ENCODE measurements at places on chromosomes 11 and 22.

GRCh38 chr11:107271425-107271824 lies 186.2 kb downstream of the CWF19L2 start:
- no peak for DNase-seq

DNA sequence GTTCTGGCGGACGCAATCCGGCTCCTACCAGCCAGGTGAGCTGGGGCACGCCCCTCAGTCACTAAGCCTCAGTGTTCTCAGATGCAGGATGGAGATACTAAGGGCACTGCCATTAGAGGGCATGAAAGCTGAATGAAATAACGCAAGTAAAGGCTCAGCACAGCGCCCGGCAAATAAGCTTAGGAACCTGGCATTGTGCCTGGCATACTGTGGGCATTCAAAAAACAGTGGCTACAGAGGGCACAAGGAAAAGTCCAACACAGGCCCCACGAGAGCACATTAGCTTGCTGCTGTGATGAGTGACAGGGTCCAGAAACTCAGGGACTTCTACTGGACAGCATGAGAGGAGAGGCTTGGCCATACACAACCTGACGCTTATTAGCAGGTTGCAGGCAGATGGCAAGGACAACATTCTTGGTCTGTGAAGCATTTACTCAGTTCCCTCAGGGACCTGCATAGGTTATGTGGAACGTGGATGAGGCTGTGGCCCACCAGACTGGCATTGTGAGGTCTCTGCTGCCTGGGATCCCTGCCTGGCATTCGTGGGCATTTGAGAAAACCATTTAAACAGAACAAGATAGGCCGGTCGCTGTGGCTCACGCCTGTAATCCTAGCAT lies 12.2 kb downstream of the TXN2 start:
- DNase-seq: peak; percentile 80

DNA sequence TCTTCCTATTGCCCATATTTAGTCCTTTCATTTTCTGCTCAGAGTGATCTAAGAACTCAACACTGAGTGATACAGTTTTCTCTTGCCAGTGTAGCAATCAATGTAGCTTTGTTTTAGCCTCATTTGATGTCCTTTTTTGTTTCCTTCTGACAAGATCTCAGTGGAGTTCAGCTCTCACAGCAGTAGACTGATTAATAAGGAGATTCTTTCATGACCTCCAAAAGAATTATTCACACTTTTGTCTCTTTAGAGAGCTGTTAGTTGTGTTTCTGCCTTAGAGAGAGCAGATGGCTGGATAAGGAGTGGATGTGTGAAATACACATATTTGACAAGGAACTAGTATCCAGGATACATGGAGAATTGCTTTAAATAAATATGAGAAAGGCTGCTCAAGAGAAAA lies 6.6 kb upstream of the TMEM225 start:
- DNase-seq: no peak

DNA sequence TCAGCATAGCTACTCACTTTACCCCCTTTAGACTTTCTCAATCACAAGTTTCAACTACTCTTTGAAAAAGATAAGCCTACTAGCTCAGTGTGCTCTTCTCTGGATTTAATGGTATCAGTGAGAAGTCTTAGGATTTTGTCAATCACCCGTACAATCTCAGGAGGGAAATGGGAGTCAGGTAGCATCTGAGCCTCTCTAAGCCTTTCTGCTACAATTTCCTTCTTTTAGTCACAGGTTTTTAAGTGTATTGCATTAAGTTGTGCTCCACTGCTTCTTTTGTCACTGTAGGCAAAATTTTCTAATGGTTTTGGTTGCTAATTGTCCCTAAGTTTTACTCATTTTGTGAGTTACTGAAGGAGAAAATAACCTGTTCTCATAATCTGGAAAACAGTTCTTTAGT lies 758.5 kb upstream of the CCDC90B start:
- no peak for DNase-seq

- DNase-seq: no peak
Measured at GRCh38 chr22:39773976-39774539, 119.5 kb downstream of the ENTHD1 start.

- DNase-seq: peak; percentile 61
Measured at GRCh38 chr11:2533587-2534133, 88.9 kb downstream of the KCNQ1 start.

GRCh38 chr11:75524665-75525432 lies 892 bp downstream of the GDPD5 start:
- no peak for DNase-seq

- no peak for DNase-seq
Measured at GRCh38 chr11:58958500-58958899, 19.2 kb downstream of the GLYATL1 start.

GRCh38 chr11:124233376-124233775 lies 7.5 kb upstream of the OR8G1 start:
- DNase-seq: no peak

- no peak for DNase-seq
Measured at GRCh38 chr11:63557570-63557969, 5.6 kb downstream of the PLAAT2 start.

DNA sequence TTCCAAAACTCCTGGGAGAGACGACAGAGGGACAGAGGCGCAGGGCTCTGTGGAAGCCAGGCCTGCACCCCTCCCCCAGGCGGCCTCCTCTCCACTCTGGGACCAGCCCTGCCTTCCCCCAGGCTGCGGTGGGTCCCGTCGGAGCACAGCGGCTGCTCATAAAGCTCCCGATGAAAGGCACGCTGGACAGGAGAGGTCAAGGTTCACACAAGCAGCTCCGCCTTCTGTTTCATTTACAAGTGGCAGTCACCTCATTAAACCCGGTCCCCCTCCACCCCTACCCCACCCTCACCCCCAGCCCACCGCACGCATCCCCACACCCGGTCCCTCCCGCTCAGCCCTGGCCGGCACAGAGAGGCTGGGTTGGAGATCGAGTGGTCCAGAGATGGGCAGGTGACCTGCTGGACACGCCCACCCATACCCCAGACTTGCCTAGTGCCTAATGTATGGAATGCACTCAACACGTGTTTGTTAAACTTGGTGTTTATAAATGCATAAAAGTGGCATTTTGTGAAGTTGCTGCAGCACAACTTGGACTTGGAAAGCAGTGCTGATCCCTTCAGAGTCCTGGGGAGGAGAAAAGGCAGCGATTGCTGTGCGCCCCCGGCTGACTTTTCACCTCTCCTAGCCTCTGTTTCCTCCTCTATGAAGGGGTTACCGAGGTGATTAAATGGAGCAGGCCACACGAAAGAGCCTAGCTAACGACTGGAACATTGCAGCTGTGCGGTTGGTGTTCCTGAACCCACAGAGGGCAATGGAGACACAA lies 26.0 kb downstream of the RPUSD4 start:
- DNase-seq: no peak

DNA sequence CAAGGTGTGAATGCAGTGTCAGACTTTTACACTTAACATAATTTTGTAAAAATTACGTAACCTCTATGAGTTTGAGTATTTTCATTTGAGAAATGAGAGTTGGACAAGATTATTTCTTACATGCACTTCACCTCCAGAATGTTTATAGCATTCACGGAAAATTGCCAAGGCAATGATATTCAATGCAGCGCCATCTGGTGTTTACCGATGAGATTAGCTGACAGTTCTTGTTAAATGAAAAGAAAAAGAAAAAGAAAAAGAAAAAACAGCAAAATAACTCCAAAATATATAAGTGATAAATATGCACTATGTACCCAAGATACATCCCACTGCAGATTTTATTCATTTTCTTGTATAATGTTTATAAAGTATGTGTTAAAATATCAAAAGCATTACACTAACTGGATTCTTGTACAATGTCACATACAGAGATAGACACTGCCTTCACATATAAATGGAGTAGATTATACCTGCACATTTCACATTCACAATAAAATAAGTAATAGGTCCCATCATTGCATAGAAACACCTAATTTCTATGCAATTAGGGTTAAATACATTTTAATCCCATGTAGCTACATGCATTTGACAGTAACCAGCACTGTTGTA lies 976.3 kb upstream of the FAT3 start:
- DNase-seq: no peak

GRCh38 chr22:46571642-46572250 lies 34.3 kb upstream of the CELSR1 start:
- DNase-seq: no peak

GRCh38 chr11:73750228-73750627 lies 10.6 kb downstream of the RAB6A start:
- DNase-seq: no peak

DNA sequence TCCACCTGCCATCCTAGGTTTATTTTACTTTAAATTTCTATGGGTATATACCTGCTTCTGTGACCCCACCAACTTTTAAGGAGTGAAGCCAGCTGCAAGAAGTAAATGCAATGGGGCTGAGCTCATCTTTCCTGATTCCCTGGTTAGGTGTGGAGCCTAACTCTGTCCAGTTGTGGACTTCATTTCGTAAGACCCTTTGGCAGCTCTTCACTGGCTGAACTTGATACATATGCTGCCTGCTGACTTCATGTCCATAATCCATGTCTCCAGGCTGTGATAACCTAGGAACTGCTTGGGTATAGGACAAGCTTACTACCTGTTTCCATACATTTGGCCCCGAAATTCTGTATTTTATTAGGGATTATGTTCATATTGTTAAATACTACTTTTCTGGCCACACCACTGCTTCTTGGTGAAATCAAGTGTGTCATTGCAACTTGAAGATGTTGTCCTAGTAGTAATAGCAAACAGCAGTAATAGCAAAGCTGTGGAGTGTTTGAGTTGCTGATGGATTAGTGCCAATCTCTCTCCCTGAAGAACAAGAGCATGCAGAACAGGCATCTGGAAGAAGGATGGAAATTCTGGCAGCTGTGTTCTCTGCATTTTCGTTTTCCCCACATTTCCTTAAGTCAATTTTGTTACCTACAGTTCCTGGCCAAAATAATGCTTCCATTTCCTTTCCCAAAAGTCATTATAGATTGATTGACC lies 31.2 kb downstream of the LDLRAD3 start:
- DNase-seq: no peak

GRCh38 chr22:46900549-46900948 lies 138.1 kb downstream of the TBC1D22A start:
- DNase-seq: peak; percentile 12

- DNase-seq: no peak
Measured at GRCh38 chr11:128555606-128556005, 31.8 kb downstream of the ETS1 start.

GRCh38 chr11:69059429-69059828 lies 10.7 kb downstream of the TPCN2 start:
- DNase-seq: no peak

GRCh38 chr11:110287537-110287936 lies 8.9 kb downstream of the RDX start:
- DNase-seq: no peak

DNA sequence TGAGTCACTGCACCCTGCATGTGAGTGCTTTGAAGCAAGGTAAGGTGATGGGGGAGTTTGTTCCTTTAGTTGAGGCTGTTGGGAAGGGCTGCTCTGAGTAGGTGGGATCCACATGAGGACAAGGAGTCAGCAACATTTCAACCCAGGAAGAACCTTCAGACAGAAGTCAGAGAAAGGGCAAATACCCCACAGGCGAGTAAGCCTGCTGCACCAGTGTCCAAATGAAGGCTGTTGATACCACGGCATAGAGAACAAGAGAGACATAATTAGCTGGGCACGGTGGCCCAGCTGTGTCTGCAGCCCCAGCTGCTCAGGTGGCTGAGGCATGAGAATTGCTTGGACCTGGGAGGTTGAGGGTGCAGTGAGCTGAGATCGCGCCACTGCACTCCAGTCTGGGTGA lies 54.3 kb upstream of the CLMP start:
- DNase-seq: no peak

GRCh38 chr11:2853997-2854560 lies 31.5 kb downstream of the CDKN1C start:
- no peak for DNase-seq

GRCh38 chr11:85590848-85591483 lies 36.2 kb downstream of the DLG2 start:
- DNase-seq: no peak

DNA sequence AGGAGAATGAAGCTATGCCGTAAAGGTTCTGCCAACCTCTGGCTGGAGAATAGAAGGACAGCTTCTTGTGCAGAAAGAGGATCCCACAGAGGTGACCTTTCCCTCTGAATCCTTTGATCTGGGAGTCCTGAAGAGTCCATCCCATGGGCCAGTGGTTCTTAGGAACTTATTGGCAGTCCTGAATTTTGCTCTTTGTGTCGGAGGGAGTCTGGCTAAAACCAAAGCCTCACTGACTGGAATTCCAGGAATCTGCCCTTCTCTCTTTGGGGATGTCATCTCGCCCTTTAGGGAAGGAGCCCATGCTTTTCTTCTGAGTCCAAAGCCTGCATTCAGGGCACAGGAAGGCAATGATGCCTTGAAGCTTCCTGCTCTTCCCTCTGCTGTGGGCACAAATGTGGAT lies 45.5 kb downstream of the PKNOX2 start:
- DNase-seq: no peak

DNA sequence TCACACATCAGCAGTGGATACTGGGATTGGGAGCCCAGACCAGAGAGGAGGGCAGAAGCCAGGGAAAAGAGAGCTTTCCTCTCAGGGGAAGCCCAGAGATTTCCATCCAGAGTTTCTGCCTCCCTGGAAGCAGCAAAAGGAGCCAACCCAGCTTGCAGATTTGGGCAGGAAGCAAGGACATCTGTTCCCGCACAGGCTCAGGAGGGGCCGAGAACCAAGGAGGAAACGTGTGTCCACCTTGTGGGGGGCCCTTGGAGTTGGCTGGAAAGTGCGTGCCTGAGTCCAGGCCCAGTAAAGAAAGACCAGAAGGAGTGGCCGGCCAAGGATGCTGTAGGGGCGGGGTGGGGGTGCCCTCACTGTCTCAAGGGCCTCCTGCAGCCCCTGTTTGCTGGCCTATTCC lies 6.0 kb upstream of the NPTXR start:
- DNase-seq: no peak

DNA sequence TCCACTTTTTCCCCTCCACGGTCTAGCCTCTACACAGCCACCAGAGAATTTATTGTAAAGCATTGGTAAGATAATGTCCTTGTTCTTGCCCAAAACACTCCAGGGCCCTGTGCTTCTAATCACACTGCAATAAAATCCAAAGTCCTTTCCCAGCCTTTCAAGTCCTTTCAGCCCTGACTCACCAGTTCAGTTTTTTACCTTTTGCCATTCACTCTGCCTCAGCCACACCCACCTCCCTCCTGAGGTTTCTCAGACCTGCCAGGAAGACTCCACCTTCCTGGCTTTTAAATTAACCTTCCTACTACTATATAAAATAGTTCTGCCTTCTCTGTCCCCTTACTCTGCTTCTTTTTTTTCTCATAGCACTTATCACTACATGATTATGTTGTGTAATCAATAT lies 91.0 kb upstream of the ARHGAP32 start:
- no peak for DNase-seq

GRCh38 chr11:28366549-28367346 lies 258.6 kb downstream of the METTL15 start:
- no peak for DNase-seq

DNA sequence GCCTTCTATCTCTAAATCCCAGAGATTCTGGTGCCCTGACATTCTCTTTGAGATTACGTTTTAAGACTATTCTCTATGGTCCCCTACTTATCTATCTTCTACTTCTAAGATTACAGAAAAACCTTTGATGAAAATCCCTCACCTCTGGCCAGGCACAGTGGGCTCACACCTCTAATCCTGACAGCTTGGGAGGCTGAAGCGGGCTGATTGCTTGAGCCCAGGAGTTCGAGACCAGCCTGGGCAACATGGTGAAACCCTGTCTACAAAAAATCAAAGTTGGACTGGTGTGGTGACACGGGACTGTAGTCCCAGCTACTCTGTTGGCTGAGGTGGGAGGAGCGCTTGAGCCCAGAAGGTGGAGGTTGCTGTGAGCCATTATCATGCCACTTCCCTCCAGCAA lies 14.4 kb downstream of the NUP98 start:
- no peak for DNase-seq

All from coronary artery (tissue), 2 donors.